Glomerular endothelial cell (primary cell): ENCODE measurements at places on chromosomes 12 and 14. TPM values are rescaled to one million over a fixed set of nuclear protein-coding genes. Genes with fewer than 3 reads are reported as not detected.

The USP44 gene
- 0.41 and 0.73 TPM in 2 replicates for total RNA-seq

The TRIM9 gene
- total RNA-seq: 0.06 and 0.19 TPM in 2 replicates

The NRL gene
- total RNA-seq: 0.70 and 4.9 TPM in 2 replicates

The SSPN gene
- total RNA-seq: 1.7 and 5.1 TPM in 2 replicates

The FZD10 gene
- total RNA-seq: 1.5 TPM in 1 of 2 replicates, not detected in the other

The FRMD6 gene
- total RNA-seq: 130 and 207 TPM in 2 replicates

The CCDC196 gene
- total RNA-seq: not detected in 2 replicates

The NRXN3 gene
- 0.92 and 4.8 TPM in 2 replicates for total RNA-seq

The SLC7A7 gene
- 27.2 and 38.2 TPM in 2 replicates for total RNA-seq

The FBRSL1 gene
- total RNA-seq: 13.9 and 24.0 TPM in 2 replicates

The ALKBH2 gene
- total RNA-seq: 6.1 and 12.1 TPM in 2 replicates

DNA sequence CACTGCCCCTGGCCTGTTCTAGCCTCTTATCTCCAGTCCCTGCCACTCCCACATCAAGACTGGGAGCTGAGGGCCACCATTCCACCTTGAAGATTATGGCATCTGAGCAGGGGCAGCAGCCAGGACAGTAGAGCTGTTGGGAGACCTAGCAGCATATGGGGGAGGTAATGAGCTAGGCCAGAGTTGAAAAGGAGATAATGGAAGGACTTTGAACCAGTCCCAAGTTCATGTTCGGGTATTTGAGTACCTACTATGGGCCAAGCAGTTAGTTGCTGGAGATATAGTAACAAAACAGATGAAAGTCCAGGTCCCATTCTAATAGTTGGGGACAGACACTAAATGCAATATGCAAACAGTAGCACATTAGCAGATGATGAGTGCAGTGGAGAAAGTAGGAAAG, 151.5 kb downstream of the PLXNC1 start:
- DNase-seq: no peak

DNA sequence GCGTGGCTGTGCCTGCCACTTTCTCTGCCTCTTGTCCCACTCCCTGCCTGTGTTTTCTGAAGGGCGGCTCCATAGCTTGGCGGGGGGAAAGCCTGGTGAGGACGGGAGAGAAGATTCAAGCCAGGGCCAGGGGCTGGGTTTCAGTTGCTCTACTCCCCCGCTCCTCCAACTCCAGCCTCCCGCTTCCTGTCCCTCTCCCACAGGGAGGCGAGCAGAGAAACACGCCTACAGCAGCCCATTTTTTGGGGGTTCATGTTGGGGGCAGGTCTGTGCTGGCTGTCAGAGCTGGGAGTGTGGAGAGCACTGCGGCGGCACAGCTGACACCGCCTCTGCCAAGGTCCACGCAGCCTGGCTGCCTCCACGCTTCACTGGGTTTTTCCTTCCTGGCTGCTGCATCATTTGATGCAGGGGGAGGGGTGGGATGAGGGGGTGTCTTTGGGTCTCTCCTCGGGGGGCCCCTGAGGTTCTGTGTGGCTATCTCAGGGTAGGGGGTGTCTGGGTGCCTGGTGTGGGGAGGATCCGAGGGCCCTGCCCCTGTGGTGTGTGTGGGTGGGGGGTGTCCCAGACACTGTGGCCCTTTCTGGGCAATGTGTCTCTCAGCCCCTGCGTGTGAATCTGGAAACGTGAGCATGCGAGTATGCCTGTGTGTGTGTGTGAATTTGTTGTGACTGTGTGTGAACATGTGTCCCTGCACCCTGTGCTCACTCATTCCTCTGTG, 10.7 kb upstream of the KRT80 start:
- no peak for DNase-seq

DNA sequence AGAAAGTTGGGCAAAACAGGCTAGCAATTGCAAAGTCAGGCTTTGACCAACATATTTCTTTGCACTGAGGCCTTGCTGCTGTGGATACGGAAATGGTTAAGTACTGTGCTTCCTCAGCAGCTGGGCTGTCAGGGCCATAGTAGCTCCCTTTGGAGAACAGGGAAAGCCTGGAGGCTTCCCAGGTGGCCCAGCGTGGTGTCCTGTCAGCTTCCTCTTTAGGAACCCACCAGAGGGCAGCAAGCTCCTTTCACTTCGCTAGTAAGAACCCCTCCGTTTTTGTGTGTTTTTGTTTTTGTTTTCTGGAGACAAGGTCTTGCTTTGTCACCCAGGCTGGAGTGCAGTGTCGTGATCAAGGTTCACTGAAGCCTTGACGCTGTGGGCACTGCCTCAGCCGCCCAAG, 1.7 kb upstream of the CFAP251 start:
- no peak for DNase-seq

GRCh38 chr12:109981311-109981710, 14.9 kb downstream of the GIT2 start:
- no peak for DNase-seq

DNA sequence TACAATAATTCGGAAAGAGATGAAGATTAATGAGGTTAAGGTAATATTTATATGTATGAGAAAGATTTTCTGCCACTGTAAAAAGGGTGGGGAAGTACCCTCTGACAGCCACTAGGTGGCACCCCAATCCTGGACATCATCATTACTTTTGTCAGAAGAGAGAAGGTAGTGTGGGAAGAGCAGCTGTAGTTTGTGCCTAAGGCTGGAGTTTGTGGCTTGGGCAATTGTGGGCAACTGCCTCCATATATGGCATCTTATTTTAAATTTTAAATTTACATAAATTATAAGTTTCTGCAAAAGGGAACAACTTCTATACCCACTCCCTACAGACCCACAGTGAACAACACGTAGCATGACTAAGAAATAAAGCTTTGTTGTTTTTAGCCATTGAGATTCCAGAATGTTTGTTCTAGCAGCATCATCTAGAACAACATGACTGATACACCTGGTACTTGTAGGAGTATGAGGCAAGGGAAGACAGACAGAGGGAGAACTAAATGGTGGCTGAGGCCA, 34.4 kb upstream of the SYCP3 start:
- no peak for DNase-seq

DNA sequence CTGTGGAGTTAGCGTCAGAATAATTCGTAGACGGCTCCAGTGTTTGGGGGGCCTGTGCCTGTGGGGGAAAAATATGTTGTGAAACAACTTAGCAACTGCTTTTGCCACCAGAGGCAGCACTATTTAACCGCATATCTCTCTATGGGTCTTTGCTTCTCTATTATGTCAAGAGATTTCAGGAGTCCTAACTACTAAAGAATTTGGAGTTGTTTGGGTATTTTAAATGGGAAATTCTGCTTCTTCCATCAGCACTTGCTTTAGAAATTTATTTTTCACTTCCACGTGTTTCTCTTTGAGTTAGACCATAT, 594 bp upstream of the CLEC14A start:
- no peak for DNase-seq

DNA sequence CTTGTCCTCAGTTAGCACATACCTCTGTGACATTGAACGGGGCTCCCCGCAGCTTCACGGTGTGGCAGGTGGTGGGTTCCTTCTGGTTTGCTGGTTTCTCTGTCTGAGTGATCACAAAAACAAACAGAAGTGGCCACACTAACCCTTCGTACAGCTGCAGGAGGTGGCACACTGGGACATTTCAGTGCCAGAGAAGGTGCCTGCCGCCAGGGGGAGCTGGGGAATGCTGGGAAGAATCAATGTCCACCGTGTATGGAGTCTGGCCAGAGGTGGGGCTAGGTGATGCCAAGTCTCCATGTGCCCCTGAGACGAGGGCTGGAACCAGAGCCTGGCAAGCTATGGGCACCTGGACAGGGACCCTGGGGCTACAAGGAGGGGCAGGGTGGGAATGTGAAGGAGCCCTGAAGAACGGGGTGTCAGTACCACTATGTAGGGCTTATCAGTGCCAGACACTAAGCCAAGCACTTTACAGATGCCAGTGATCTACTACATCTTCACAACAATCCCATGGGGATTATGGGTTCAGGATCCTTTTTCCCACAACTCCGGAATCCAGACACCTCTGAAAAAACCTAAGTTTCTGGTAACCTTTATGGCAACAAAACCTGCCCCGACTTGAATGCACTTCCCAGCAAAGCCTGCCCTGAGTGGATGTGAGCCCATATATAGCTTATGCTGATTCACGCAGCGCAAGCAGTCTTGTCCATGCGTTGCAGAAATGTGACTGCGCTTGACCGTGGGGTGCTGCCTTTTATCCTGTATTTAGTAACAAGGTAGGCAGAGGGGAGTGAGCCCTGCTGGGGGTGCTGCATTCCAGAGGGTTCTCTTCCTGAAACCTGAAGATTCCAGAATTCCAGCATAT, 10.8 kb downstream of the RBM19 start:
- DNase-seq: no peak

- DNase-seq: no peak
Observed at GRCh38 chr14:33768458-33768830, 182.4 kb downstream of the EGLN3 start.

GRCh38 chr14:51653079-51653774, 1.5 kb downstream of the FRMD6 start:
- DNase-seq: peak; percentile 77

DNA sequence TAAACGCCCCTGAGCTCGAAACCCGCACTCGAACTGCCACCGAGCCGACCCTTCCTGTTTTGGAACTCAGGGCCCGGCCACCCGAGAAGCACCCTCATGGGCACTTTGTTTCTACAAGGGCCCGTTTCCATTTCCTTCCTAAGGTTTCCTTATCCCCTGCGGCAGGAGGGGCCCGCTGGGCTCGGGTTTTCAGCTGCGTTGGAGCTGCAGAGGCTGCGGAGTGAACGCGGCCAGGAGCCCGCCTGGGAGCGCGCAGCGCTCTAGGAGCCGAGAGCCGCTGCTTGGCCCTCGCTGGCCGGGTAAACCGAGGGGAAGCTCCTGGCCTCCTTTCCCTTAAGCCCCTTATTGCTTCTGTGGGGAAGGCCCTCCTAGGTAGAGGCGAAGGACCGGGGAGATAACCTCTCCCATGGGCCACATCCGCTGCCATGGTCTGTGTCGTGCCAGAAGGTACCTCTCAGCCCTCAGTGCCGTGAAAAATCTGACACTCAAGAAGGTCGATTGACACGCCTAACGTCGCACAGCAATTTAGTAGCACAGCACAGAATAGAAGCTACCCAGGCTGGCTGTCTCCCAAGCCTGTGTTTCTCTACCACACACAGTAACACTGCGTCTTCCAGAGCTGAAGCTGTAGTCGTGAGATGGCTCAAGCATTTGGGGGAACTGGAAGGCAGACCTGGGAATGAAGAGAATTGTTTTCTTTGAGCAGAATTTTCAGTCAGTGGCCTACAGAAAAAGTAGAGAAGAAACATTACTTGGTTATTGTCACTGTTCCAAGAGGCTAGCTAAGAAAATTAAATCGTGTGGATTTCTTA, 12.9 kb upstream of the CALM1 start:
- DNase-seq: no peak

DNA sequence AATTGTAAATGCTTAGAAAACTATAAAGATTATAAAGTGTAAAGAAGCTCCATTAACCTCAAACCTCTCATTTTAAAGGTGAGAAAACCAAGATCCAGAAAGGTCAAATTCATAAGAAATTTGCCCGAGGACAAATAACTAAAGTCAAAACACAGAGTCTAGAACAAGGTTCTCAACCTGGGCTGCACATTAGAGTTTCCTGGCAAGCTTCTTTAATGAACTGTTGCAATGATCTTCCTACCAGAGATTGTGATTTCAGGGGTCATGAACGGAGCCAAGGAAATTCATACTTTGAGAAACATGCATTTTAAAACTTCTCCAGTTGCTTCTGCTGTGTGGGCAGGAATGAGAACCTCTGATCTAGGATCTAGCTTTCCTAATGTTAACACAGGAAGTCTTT, 86.8 kb downstream of the DERA start:
- DNase-seq: no peak

DNA sequence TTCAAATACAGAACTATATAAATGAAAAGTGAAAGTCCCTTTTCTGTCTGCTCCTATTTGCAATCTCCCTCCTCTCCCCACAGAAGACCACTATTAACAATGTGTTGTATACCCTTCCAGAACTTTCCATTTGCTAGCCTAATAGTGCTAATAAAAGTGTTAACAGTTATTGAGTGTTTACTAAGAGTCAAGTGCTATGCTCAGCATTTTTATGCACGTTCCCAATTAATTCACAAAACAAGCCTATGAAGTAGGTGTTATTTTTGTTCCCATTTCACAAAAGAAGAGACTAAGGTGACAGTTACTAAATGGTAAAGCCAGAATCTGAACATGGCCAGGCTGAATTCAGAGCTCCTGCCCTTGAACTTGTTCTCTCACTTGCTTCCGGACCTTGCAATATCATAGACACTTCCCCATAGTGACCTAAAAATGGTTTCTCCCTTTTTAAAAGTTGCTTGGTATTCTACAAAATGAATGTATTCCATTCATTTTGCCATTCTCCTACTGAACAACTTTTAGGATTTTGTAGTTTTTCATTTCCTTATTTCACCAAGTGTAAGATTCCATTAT, 1.6 kb upstream of the PRKAB1 start:
- DNase-seq: no peak

DNA sequence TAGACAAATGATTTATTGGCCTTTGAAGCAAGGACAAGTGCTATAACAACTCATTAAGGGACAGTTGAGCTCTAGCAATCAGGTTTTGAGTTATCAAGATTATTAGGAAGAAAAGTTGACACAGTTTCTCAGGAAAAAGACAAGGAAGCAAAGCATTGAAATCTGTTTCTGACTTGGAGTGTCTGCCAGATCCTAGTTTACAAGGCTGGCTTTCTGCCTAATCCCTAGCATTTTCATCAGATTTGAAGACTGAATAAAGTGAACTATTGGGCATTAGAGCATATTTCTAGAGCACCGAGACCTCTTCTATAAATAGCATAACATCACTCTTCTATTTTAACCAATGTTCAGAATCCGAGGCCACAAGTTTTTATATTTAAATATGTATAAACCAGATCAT, 7.0 kb downstream of the SYT1 start:
- no peak for DNase-seq

- DNase-seq: no peak
Observed at GRCh38 chr14:37585971-37586796, 8.9 kb downstream of the FOXA1 start.

- DNase-seq: no peak
Observed at GRCh38 chr12:53186745-53187144, 6.0 kb upstream of the CSAD start.

DNA sequence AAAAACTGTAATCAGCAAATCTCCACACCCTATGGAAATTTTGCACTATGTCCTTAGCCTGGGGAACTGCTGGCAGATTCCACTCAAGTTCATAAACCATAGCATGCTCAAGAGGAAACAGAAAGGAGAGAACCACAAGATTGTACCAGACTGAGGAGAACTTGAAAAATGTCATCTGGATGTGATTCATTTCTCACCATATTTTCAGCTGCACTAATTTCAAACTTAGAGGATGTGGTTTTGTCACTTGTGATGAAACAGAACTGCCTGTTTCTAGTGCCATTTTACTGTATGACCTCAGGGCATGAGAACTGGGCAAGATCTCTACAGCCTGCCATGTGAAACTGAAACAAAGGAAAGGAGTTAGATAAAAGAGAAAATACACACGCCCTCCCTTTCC, 1493.1 kb upstream of the FLRT2 start:
- DNase-seq: no peak

DNA sequence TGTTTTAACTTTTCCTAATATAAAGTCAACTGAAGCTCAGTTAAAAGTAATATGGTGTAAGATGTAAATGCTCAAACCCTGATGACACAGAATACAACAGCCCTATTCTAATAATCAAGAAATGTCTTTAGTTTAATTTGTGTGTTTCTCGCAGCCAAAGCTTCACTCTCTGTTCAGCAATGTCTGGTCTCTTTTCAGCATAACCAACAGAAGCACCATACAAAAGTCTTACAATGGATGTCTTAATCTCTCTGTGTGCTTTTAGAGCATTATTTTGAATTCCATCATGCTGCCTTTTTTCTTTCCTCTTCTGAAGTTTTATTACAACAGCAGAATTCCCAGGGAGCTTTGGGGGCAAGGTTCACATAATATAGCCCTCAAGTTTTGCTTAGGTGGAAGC, 210.2 kb upstream of the NPAS3 start:
- no peak for DNase-seq

- no peak for DNase-seq
Observed at GRCh38 chr12:14962153-14962539, 745 bp upstream of the ARHGDIB start.
